ENCODE measurements at places on chromosomes 6 and 20.
A peak's percentile ranks its signal among the peaks of the same experiment; 100 is the strongest.

DNA sequence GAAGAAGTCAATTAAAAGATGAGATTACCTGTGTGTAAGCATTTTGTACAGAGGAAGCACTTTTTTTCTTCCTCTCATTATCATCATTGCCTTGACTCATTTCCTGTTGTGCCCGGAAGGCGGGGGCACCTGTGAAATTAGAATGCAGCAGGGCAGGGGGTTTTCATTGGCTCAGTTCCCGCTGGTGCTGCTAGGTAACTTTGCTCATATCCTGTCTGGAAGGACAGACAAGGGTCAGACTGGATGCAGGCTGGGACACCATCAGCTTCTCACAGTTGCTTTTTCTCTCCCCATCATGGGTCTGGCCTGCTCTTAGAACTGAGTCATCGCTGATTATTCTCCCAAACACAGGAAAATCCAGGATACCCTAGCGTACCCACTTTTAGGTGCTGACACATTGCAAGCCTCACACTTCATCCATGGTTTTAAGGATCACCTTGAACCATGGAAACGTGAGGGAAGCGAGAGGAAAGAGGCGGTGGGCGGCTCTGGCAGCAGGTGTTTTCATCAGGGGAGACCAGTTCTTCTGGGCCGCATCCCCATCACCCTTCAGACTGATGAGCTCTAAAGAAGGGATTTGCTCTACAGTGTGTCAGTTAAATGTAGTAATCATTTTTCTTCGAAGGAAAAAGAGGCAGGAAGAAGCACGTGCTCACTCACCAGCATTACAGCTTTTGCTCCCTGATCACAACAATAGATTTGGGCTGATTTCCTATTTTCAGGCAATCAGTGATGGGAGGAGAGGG is 195.7 kb upstream of the SASH1 start:
- peak; percentile 38 for DNase-seq

GRCh38 chr20:39850821-39851330 is 838.2 kb downstream of the MAFB start:
- DNase-seq, result no peak

DNA sequence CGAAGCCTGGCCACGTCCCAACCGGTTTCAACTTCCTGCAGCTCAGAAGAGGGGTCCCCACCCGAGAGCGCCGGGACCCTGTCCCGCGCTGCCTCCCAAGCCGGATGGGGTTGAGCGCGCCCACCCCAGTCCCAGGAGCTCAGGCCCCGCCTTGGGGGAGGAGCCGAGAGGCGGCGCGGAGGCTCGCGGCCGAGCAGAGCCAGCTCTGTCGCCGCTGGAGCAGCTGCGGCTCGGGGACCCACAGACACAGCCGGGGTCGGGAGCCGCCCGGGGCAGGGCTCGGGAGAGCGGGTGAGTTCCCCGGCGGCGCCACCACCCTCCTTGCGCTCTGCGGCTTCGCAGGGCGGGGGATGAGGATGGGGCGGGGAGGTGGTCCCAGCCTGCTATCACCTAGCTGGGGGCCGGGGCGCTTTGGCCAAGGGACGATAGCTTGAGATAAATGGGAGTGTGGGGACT is at the start of gene PPP1R16B:
Gene PPP1R16B (plus strand): TSS at position 196 of the 456 bp plus-strand sequence. CDS start 30,229 bp downstream, outside the sequence.
- peak; percentile 58 for DNase-seq

DNA sequence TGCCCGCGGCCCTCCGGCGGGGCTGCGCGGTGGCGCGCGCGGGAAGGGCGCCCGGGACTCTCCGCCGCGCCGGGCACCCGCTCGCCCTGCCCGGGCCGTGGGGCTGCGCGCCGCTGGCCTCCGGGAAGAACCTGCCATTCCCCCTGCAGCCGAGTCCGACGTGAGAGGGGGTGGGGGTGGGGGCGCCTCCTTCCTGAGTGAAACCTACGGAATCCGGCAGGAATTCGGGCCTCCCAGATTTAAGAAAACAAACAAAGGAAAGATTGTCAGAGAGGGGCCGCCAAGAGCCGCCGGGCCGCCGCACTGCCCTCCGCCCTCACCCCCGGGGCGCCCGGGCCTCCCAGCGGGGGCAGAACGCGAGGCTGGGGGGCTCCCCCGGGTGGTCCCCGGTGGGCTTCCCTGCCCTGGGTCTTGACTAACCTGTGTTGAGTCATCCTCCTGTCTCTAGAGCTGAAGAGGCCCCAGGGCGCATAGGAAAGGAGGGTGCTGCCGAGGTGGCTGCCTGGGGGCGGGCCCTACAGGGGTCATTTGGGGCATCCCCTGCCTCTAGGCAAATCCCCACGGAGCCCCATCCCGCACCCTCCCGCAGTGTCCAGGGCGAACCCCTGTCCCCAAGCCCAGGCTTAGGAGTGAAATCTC is 42.2 kb upstream of the FOXP4 start:
- DNase-seq, result no peak

GRCh38 chr20:32454164-32455145 is 96.3 kb downstream of the ASXL1 start:
- no peak for DNase-seq

DNA sequence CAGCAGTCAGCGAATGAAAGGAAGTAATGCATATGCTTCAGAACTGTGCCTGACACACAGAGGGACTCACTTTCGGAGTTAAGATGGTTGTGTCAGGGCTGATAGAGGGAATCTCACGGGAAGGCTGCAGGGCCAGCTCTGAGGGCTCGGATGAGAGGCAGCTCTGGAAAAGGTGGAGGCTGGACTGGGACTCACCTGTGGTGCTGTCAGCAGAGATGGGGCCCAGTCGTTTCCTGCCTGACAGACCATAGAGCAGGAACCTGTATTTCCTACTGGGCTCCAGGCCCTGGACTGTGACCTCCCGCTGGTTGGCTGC is 9.3 kb downstream of the CYP21A2 start:
- no peak for DNase-seq

DNA sequence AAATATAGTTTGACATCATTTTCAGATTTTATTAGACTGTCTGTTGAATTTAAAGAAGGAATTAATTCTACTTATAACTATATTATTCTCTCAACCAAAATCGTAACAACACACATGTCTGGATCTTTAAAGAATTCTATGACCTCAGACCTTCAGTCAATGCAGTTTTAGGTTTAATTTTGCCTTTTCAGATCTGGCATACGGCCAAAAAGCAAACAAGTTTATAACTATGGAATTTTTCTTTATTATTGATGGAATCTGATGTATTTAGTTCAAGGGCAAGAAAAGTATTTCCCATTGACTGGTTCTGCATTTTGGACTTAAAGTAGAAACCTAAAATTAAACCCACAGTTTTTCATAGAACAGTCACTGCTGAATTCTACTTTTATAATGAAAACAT is 233.4 kb downstream of the EYA4 start:
- DNase-seq, result no peak

DNA sequence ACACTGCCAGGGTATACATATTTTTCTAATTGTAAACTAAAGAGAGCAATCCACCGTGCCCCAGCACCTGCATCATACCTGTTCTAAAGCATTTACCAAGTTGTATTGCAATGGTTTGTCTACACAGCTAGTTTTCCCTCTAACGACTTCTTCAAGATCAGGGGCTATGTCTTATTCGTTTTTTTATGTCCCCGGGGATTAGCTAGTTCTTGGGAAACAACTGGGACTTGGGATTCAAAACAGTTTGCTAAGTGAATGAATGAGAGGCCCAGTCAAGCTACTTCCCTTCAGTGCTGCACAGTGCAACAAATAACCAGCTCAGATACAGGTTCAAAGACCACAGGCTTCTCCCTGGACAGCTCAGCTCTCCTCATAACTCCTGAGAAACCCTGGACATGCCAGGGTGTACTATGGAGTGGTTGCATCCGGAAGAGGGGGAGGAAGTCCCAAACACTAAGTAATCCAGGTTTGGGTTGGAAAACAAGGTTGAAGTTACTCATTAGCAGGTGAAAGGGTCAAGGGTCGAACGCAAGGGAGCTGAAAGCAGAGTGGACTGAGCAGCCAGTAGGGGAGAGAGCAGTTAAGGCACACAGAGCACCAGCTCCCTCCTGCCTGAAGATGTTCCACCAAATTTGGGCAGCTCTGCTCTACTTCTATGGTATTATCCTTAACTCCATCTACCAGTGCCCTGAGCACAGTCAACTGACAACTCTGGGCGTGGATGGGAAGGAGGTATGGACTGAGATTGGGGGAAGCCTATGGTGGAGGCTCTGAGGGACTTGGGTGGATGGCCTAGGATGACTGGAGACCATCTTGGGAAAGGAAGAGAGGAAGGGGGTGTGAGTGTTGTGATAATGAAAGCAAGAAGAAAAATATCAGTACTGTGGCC is at the start of gene APOM:
Gene APOM (plus strand): TSS at position 546 of the 889 bp plus-strand sequence. CDS start 73 bp downstream, at position 619.
- no peak for DNase-seq

GRCh38 chr20:18692447-18692846 is 104.6 kb downstream of the DTD1 start:
- no peak for DNase-seq

Data from stimulated activated CD4-positive, alpha-beta T cell treated with anti-CD3 and anti-CD28 coated beads, Interleukin-15, amount 100 ng/mL, for 1 hour (primary cell).